CD4-positive, alpha-beta T cell treated with Interferon alpha-2 for 1 hour (primary cell): ENCODE measurements at places on chromosomes 3 and 15.

DNA sequence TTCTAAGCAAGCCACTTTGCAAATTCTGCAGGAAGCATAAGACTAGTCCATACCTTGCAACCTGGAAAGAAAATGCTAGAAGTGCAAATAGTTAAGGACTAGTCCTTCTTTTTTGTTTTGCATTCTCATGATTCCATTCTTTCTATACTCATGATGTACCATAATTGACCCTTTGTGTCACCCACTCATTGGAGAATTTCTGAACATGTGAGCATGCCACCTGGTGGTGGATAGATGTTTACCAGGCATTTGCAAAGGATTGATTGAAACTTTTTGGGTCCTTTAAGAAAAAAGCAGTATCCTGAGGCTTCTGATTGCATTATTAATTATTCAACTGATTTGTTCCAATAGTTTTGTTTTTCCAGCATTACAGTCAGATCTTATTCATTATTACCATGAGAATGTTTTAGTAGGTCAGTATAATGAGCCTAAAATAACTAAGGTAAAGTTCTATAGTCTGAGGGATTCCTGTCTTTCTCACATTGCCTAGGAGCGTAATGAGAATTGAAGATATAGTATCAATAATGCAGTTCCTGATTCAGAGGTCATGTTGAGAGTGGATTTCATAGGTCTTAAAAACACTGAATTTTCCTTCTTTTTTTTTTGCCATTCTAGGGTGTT, 20.2 kb upstream of the DIPK2A start:
- DNase-seq, result peak; percentile 56

DNA sequence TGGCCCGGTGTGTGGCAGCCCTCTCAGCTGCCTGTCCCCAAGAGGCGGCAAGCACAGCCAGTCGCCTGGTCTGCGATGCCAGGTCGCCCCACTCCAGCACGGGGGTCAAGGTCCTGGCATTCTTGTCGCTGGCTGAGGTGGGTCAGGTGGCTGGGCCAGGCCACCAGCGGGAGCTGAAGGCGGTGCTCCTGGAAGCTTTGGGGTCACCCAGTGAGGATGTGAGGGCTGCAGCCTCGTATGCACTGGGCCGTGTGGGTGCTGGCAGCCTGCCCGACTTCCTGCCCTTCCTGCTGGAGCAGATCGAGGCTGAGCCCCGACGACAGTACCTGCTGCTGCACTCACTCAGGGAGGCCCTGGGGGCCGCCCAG, 20.8 kb downstream of the CAND2 start:
- no peak for DNase-seq

DNA sequence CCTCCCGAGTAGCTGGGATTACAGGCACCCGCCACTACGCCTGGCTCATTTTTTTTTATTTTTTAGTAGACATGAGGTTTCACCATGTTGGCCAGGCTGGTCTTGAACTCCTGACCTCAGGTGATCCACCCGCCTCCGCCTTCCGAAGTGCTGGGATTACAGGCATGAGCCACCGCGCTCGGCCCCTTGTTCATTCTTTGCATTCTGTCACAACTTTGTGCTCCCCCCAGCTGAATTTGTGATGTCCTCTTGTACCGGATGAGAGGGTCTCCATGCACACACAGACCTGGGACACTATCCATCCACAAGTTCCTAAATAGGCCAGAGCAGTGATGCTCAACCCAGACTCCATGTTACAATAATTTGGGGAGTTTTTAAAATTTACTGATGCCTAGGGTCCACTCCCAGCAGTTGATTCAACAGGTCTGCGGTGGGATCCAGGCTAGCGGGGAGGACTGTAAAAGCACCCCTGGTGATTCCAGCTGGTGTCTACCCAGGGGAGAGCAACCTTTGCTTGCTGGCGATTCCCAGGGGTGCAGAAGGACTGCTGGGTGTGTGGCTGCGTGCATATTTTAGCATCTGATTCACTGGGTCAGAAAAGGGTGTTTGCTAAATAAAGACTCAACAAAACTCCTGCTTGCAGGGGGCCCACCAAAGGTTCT, 1.0 kb downstream of the RASSF1 start:
- DNase-seq, result no peak

GRCh38 chr3:141452045-141452444, 34.8 kb upstream of the RASA2 start:
- DNase-seq, result peak; percentile 71

DNA sequence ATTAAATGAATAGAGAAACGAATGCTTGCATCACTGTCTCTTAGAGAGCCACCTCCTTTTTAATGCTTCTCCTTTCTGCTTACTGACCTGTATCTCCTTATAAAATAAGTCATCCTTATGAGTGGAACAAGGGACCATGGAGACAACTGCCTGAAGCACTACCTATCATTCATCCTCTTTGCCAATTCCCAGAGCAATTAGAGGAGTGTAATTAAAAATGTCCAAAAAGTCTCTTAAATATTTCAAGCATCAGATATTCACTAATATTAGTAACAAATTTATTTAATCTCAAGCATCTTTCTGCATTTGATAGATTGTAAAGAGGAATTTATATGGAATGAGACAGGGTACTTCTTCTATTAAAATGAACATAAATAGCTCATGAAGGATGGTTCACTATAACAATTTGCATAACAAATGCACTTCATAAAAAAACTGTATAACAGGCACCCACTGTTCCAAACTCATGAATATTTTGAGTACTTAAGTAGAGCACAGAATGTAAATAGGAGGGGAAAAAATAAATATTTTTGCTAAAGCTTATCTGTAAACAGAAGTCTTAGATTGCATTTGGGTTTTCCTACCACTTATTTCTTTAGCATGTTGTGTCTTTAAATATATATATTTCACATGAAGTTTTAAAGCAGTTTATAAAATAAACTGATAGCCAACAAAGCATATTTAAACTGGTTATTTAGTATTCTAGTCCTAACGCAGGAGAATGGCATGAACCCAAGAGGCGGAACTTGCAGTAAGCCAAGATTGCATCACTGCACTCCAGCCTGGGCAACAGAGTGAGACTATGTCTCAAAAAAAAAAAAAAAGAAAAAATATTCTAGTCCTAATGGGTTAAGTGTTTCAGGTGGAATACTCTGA, 269.3 kb downstream of the TBL1XR1 start:
- no peak for DNase-seq

GRCh38 chr3:16173283-16174025, 1.0 kb upstream of the GALNT15 start:
- no peak for DNase-seq

DNA sequence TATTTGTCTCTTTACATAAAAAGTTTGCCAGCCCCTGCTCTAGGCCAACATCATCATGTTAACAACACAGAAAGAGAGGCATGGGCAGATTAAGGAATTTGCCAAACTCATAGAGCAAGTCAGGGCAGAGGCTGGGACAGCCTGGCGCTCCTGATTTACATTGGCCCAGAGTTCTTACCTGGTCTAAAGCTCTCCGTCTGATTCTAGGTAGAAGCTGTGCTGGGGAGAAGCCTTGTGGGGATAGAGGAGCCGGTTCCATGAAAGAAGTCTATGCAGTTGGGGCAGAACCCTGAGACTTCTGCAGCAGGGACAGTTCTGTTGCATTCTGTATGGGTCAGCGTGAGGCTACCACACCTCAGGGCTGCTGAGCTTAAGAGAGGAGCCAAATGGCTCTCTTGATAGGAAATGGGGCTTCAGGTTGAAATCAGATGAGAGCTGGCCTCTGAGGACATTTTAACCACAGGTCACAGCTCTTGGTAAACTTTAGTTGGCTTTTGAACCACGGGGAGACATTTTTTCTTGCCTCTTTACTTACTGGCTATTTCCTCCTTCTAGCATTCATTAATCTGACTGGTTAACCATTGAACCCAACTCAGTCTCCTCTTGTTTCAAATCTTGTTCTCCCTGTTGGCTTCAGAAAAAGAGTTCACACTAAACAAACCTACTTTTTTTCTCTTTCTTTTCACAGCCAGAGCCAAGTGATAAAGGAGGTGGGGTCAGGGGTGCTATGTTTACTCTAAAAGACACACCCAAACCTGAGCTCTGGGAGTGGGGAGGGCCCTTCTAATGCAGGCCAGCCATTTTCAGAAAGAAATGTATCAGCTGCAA, 250.7 kb downstream of the OPA1 start:
- DNase-seq, result no peak

- DNase-seq, result no peak
Observed at GRCh38 chr15:50697109-50697797, 10.7 kb upstream of the TRPM7 start.
